Adrenal gland (tissue), 19 donors: ENCODE measurements at places on chromosomes 11 and 22. TPM values are rescaled to one million over a fixed set of nuclear protein-coding genes. Genes with fewer than 3 reads are reported as not detected.
A peak's percentile ranks its signal among the peaks of the same experiment; 100 is the strongest.

DNA sequence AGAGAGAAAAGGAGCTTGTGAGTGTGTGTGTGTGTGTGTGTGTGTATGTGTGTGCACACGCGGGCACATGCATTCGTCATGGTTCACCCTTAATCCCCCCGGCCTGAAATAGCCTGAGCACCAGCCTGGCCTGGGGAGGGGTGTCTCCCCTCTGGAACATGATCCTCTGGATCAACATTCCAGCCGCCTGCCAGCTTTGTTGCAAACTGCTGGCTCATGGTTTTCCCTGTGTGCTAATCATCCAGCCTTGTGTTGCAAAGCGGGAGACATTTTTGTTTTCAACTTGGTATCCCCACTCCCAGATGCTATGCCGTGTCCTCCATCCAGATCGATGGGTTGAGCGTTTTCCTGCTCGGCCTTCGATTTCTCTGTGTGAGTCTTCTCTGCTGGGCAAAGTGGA lies 94.3 kb downstream of the FEZ1 start:
- no peak overlapping the region for H3K27ac ChIP-seq
- no peak for DNase-seq
- peaks cover 5% of the 10 kb centered on the region for H3K27me3 ChIP-seq
- no peaks in the 10 kb centered on the region for H3K36me3 ChIP-seq
- no peak overlapping the region for H3K4me3 ChIP-seq
- H3K4me1 ChIP-seq = no peaks in the 10 kb centered on the region

GRCh38 chr11:115145324-115145723 lies 358.9 kb downstream of the CADM1 start:
- DNase-seq = no peak
- H3K4me1 ChIP-seq = no peaks in the 10 kb centered on the region
- no peaks in the 10 kb centered on the region for H3K36me3 ChIP-seq
- no peak overlapping the region for H3K27ac ChIP-seq
- no peak overlapping the region for H3K4me3 ChIP-seq

ESAM gene
- total RNA-seq = 30.2 TPM

ART5 gene
- total RNA-seq = 0.30 TPM

P2RX3 gene
- total RNA-seq = 0.53 TPM

CHRNA10 gene
- 0.80 TPM for total RNA-seq

DNA sequence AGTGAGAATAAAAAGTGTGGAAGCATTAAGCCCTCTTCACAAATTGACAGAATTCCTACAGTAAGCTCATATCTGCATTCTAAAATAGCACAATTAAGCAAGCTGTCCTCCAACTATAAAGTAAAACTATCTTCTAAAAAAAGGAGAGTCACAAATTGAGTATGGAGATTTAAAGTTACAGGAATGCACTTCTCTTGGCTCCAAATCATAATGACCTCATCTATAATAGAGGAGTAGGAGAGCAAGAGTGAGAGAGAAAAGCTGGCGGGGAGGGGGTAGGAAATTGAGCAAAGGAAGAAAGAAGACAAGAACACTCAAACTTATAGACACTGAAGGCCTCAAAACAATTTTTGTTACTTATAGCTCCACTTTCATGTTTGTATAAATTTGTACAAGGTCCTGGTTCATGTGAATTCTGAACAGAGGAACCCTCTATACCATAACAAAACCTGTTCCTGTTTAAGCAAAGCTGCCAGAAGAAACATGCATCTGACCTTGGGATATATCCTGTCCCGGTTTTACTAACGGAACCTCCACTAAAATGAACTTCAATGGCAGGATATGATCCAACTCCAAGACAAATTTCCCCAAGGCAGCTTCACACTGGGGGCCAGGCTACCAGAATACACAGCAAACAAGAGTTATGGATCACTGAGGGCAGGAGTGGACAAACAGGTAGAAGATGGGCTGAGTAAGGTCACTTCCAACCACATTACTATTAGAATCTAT lies 37.2 kb downstream of the SLC35F2 start:
- no peak overlapping the region for H3K4me3 ChIP-seq
- no peak overlapping the region for H3K27ac ChIP-seq
- no peak for DNase-seq
- H3K27me3 ChIP-seq = no peaks in the 10 kb centered on the region
- no peaks in the 10 kb centered on the region for H3K36me3 ChIP-seq

DNA sequence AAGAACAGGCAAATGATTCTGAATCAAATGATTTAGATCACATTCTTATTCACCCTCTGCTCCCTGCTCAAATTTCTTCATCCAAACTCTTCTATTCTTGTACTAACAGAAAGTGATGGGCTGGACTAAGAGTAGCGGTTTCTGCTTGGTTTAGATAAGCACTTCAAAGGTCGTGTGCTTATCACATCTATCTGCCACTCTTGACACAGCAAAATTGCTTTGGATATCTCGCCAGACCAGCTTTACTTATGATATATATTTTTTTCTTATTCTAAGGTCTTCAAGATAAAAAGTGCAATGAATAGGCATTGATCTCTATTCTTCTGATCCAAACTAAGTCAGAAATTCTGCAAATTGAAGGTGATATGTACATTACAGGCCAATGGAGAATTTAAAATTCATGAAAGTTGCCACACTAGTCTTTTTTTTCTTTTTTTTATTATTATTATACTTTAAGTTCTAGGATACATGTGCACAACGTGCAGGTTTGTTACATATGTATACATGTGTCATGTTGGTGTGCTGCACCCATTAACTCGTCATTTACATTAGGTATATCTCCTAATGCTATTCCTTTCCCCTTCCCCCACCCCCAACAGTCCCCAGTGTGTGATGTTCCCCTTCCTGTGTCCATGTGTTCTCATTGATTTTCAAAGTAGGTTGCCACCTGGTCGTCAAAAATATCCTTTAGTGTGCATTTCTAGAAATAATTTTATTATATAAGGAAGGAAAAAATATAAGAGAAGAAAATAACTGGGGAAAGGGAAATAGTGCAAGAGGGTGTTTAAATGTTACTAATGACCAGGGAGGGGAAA lies 1941.0 kb upstream of the RAG2 start:
- no peak for DNase-seq
- no peak overlapping the region for H3K4me3 ChIP-seq
- H3K36me3 ChIP-seq = no peaks in the 10 kb centered on the region
- H3K27ac ChIP-seq = no peak overlapping the region

- H3K4me3 ChIP-seq = no peak overlapping the region
- DNase-seq = no peak
- H3K36me3 ChIP-seq = no peaks in the 10 kb centered on the region
- H3K27ac ChIP-seq = no peak overlapping the region
- H3K27me3 ChIP-seq = no peaks in the 10 kb centered on the region
- H3K4me1 ChIP-seq = no peaks in the 10 kb centered on the region
Measured at GRCh38 chr22:17137170-17137569, 16.0 kb upstream of the TMEM121B start.

CD3G gene
- 0.11 TPM for total RNA-seq

- H3K27me3 ChIP-seq = no peaks in the 10 kb centered on the region
- H3K36me3 ChIP-seq = no peaks in the 10 kb centered on the region
- H3K27ac ChIP-seq = no peak overlapping the region
- H3K4me1 ChIP-seq = peaks cover 65% of the 10 kb centered on the region
Measured at GRCh38 chr22:41437198-41437597, 9.4 kb downstream of the TOB2 start.

SYCE3 gene
- total RNA-seq = 4.7 TPM

DNA sequence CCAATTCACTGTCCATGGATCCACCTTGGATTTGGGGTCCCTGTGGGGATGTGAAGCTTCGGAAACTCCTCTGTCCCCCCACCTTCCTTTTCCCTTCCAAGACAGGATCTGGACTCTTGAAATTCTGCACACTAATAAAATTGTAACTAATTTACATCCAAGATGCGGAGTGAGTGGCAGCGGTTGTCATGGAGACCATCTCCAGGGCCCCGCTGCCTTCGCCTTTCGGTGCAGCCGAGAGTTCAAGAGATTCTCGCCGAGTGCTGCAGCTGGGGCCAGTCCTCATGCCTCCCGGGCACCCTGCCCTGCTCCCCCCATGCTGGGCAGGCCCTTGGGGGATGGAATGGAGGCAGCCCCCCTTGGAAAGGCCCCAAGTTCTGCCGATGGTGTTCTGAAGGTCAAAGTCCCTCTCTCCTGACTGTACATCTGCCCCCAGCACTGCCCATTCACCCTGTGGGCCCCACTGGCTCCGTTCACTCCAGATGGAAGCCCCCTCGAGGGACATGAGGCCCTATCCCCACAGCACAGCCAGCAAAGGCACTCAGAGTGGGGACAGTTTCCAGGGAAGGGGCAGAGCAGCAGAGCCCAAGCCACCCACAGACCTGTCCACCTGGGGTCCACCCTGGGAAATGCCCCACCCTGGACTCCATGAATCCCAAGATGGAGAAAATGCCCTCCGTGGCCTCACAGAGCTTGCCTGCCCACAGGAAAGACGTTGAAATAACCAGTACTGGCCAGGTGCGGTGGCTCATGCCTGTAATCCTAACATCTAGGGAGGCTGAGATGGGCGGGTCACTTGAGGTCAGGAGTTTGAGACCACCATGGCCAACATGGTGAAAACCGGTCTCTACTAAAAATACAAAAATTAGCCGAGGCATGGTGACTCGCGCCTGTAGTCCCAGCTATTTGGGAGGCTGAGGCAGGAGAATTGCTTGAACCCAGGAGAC lies 25.9 kb downstream of the IGLL1 start:
- no peaks in the 10 kb centered on the region for H3K36me3 ChIP-seq
- H3K27ac ChIP-seq = no peak overlapping the region
- H3K27me3 ChIP-seq = no peaks in the 10 kb centered on the region
- H3K4me3 ChIP-seq = no peak overlapping the region
- H3K4me1 ChIP-seq = no peaks in the 10 kb centered on the region

GRCh38 chr22:24938741-24939341 lies 7.7 kb downstream of the LHFPL7 start:
- H3K27ac ChIP-seq = no peak overlapping the region
- no peaks in the 10 kb centered on the region for H3K4me1 ChIP-seq
- no peak overlapping the region for H3K4me3 ChIP-seq
- DNase-seq = peak; percentile 30

KCTD14 gene
- 38.7 TPM for total RNA-seq

- H3K36me3 ChIP-seq = no peaks in the 10 kb centered on the region
- DNase-seq = no peak
- H3K4me1 ChIP-seq = peaks cover 5% of the 10 kb centered on the region
- H3K27me3 ChIP-seq = no peaks in the 10 kb centered on the region
- H3K4me3 ChIP-seq = no peak overlapping the region
Measured at GRCh38 chr11:72436661-72437060, 2.3 kb upstream of the CLPB start.

NNMT gene
- total RNA-seq = 70.4 TPM

GRCh38 chr11:90434858-90435257 lies 212.0 kb upstream of the CHORDC1 start:
- no peak for DNase-seq
- no peaks in the 10 kb centered on the region for H3K36me3 ChIP-seq
- no peaks in the 10 kb centered on the region for H3K4me1 ChIP-seq
- no peak overlapping the region for H3K27ac ChIP-seq
- H3K4me3 ChIP-seq = no peak overlapping the region

CENPM gene
- total RNA-seq = 1.3 TPM

DNA sequence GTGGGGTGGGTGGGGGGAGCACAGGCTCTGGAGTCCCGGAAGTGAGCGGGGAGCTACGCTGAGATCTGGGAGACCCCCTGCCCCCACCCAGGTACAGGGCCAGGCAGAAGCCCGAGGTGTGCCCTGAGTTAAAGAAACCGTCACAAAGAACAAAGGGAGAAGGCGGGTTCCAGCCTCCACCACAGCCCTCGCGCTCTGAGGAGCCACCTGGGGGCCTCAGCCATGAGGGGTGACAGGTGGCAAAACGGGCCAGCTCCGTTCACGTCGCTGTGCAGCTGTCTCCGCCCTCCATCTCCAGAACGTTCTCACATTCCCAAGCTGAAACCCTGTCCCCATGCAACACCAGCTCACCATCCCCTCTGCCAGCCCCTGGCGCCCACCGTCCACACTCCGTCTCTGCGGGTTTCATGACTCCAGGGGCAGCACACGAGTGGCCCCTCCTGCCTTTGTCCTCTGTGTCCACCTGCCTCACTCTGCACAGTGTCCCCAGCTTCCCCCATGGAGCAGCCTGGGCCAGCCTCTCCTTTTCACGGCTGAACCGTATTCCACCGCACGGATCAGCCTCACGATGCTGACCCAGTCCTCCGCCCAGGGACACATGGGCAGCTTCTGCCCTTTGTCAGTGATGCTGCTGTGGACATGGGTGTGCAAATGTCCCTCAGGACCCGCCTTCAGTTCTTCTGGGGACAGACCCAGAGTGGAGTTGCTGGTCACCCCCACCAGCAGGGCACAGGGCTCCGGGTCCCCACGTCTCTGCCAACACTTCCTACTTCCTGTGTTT lies 1.7 kb upstream of the MUC5B start:
- no peaks in the 10 kb centered on the region for H3K4me1 ChIP-seq
- DNase-seq = no peak
- no peak overlapping the region for H3K27ac ChIP-seq
- no peaks in the 10 kb centered on the region for H3K36me3 ChIP-seq
- no peak overlapping the region for H3K4me3 ChIP-seq

DNA sequence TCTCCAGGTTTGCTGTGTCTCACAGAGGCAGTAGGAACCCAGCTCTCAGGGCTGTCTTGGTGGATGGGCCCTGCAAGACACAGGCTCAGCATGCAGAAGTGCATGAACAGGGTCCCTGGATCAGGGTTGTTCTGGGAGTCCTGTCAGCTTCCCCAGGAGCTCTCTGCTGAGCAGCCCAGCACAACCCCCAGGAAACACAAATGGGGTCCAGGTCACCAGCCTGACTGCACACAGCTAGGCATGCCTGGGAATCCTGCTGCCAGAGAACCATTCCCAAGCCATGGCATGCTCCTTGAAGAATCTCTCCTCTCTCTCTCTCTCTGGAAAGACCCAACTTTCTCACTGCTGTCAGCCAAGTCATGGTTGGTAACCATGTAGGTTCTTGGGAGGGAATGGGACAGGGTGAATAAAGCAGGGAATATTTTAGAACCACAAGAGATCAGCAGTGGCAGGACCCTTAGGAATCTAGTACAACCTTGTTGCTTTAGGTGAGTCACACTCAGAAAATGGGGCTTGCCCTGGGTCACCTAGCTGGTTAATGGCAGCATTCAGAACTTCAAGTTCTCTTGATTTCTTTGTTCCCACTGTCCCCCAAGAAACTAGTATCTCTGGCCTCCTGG lies 21.4 kb downstream of the TUB start:
- no peaks in the 10 kb centered on the region for H3K36me3 ChIP-seq
- no peak for DNase-seq
- no peak overlapping the region for H3K27ac ChIP-seq

GRIA4 gene
- 1.9 TPM for total RNA-seq

- no peak overlapping the region for H3K4me3 ChIP-seq
- peaks cover 17% of the 10 kb centered on the region for H3K4me1 ChIP-seq
- peak; percentile 51 for DNase-seq
- peaks cover 13% of the 10 kb centered on the region for H3K36me3 ChIP-seq
- no peak overlapping the region for H3K27ac ChIP-seq
- H3K27me3 ChIP-seq = no peaks in the 10 kb centered on the region
Measured at GRCh38 chr11:65317025-65317786, 2.5 kb downstream of the CDC42EP2 start.

CARNS1 gene
- total RNA-seq = not detected

GRCh38 chr11:1468473-1469066 lies 18.0 kb downstream of the MOB2 start:
- peak overlapping the region; percentile 11 for H3K27ac ChIP-seq
- H3K4me1 ChIP-seq = peaks cover 13% of the 10 kb centered on the region
- H3K36me3 ChIP-seq = peaks cover 20% of the 10 kb centered on the region
- no peak overlapping the region for H3K4me3 ChIP-seq
- H3K27me3 ChIP-seq = no peaks in the 10 kb centered on the region

RTN4RL2 gene
- 0.65 TPM for total RNA-seq
